ENCODE measurements at places on chromosomes 3 and 15.

DNA sequence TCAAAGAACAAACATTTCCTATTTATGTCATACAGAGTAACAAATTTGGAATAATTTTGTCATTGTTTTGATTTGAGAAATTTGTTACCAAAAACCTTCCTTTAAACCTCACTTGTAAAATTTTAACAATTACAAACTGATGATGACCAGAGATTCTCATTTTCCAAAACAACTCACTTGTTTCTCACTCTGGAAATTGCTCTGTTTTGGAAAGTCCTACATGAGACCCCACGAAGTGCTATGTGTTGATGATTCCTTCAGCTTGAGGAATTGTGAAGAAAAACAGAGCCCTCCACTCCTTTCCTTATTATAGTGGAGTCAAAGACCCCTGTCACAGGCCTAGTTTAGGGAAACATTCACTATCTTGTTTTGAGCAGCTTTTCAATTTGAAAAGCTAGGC, 157.6 kb upstream of the RASGRP1 start:
- DNase-seq = no peak

- DNase-seq = no peak
Measured at GRCh38 chr3:34947834-34948233, 691.5 kb upstream of the ARPP21 start.

GRCh38 chr3:62003835-62004234, 369.5 kb downstream of the FEZF2 start:
- DNase-seq = no peak

DNA sequence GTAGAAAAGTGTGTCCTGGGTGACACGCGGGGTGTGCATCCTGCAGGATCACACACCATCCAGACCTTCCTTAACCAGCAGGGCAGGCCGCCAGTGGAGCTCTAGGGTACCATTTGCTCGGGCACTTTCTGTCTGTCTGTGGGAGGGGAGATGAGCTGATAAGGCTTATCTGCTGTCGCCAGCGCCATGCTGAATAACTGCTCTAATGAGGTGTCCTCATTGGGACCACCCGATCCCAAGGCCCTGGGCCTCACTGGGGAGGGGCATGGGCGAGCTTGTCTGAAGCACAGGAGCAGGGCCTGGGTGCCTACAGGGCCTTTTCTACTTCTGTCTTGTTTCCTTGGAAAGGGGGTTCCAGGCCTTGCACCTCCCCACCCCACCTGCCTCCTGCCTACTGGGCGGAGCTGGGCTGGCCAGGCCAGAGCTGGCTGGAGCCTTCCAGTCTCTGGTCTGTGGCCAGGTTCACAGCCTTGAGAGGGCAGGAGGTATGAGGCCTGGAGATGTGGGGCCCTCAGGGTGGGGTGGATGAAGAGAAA, 2.5 kb upstream of the GATA2 start:
- no peak for DNase-seq

- DNase-seq = no peak
Measured at GRCh38 chr3:13009946-13010315, 63.3 kb downstream of the IQSEC1 start.

GRCh38 chr3:59817511-59817910, 767.7 kb upstream of the CFAP20DC start:
- DNase-seq = no peak
